ENCODE measurements at places on chromosomes 12 and 14.
A peak's percentile ranks its signal among the peaks of the same experiment; 100 is the strongest.

DNA sequence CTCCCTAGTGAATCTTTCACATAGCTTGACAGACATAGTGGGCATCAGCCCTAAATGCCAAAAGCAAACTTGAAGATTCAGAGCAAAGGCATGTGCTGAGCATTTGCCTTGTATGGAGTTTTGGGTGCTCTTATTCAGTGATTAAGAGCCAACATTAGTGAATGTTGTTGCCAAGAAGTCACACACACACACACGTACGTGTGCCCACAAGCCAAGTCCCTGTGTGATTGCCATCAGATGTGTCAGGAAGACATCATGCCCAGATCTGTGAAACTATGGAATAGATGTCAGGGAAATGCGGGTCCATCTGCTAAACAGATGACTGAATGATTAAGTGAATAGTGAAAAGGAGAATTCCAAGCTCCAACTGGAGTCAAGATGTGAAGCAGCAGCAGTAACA is 149.0 kb downstream of the AKAP6 start:
- no peak for DNase-seq

- DNase-seq, result no peak
These were observed 66.5 kb downstream of the C2CD5 start for GRCh38 chr12:22477894-22478287.

DNA sequence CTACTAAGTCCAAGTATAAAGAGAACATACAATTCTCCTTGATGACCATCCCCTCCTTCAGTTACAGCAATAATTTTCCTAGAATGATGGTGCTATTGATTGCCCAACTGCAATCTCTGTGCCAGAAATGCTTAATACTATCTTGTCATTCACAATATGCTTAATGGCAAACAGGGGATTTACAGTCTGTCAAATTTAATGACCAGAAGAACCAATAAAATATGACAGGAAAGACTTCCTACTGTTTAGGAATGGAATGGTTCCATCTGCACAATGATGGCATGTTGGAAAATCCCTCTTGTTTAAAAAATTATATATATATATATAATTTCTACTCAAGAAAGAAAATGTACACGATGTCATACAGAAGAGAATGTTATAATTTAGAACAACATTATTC is 623.2 kb downstream of the CCER1 start:
- DNase-seq, result no peak

GRCh38 chr12:42643881-42644579 is 54.5 kb upstream of the PRICKLE1 start:
- no peak for DNase-seq

GRCh38 chr14:66315548-66315947 is 170.6 kb upstream of the CCDC196 start:
- no peak for DNase-seq

DNA sequence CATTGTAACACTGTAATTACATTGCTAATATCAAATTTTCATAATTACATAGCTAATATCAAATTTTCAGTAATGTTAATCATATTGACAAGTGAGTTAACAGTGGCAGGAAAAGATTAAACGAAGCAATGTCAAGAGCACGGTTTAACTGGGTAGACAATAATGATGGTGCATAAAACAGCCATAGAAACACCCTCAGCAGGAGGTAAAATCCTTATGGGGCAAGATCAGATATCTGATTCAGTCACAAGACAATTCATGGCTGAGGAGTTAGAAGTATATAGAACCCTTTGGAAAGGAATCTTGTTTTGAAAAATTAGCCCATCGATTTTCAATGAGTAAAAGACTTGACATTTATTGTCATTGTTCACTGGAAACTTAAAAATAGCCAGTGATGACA is 190.6 kb downstream of the SLC2A13 start:
- DNase-seq, result no peak

DNA sequence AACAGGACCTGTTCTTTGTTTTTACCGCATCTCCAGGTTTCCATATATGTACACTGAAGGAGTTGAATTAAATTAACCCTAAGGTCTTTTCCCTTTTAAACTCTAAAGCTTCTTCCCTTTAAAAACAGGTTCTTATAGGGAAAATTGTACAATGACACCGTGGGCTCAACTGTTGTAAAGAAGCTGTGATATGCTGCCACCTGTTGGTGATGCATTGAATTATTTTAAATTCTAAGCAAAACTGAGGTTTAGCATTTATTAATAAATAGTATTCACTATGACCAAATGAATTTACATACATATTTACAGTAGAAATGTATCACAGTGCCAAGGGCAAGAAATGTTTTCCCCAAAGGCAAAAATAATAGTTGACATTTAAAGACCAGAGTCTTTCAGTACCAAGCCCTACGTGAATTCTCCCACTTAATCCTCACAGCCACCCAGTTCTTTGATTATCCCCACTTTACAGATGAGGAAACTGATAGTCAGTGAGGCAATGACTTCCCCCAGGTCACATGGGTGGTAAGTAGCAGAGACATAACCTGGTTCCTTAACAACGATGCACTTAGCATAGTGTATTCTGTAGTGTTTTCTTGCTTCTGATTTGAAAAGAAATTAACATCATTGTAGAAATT is 35.7 kb upstream of the TMEM263 start:
- peak; percentile 60 for DNase-seq

DNA sequence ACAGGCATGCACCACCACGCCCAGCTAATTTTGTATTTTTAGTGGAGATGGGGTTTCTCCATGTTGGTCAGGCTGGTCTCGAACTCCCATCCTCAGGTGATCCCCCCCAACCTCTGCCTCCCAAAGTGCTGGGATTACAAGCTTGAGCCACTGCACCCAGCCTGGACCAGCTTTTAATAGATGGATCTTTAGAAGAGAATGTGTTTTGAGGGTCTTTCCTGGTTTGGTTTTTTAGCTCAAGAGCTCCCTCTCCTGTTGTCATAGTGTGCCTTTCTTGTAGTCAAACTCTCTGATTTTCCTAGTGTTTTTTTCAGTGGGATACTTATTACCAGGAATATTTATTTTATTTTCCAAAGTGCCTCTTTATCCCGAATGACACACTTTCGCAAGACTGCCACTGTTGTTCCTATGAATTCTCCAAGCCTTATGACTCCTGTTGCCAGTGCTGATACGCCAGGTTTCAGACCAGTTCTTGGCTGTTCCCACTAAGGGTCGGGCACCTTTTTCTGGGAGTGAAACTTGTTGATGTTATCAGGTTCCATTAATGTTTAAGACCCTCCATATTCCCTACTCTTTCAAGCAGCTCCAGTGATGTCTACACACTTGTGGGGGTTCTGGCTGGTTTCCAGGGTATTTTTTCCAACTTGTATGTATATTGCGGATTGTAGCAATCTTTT is 31.5 kb upstream of the LIMA1 start:
- peak; percentile 52 for DNase-seq

GRCh38 chr14:23930742-23931141 is 22.8 kb upstream of the DHRS4 start:
- DNase-seq, result no peak

DNA sequence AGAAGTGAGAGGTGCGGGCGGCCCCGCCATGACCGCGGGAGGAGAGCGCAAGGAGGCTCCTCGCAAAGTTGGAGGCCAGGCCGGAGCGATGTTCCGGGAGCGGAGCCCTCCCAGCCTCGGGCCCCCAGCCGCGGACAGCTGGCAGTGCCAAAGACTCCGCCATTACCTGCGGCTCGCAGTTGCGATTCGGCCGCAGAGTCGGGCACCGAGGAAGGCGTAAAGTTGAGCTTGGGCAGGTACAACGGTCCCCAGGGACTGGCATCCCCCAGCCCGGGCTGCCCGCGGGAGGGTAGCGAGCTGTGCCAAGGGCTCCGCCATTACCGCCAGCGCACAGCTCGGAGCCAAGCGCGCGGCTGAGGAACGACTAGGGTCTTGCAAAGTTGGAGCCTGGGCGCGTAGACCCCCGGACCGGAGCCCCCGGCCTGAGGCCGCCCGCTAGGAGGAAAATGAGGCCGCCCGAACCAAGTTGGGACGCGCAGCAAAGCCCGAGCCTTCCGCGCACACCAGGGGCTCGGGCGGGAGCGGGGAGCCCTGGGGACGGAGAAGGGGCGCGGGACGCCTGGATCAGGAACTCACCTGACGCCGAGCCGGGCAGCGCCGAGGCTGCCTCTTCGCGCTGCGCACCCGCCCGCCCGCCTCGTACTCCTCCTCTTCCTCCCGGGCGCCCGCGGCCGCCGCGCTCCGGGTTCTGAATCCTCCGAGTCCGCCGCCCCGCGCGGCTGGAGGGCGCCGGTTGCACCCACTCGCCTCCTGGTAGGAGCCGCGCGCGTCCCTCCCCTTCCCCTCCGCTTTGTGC is 677 bp downstream of the NOS1 start:
- DNase-seq, result no peak

DNA sequence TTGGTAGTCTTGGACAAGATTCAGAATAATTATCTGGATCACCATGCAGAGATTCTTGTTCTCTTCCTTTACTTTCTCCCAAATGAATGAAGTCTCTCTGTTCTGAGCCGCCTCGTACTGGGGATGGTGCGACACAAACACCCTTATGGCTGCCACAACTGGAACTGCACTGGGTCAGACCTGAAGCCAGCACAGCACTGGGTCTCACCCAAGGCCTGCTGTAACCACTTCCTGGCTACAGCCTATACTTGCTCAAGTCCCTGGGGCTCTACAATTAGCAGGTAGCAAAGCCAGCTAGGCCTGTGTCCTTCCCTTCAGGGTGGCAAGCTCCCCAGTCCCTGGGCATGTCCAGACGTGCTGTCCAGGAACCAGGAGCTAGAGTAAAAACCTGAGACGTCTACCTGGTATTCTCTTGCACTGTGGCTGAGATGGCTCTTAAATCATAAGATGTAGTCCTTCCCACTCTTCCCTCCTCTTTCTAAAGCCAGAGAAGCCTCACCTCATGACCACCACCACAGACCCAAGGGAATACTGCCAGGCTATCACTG is 27.6 kb downstream of the IFNG start:
- DNase-seq, result no peak

GRCh38 chr14:88851587-88851986 is 27.1 kb downstream of the TTC8 start:
- no peak for DNase-seq

DNA sequence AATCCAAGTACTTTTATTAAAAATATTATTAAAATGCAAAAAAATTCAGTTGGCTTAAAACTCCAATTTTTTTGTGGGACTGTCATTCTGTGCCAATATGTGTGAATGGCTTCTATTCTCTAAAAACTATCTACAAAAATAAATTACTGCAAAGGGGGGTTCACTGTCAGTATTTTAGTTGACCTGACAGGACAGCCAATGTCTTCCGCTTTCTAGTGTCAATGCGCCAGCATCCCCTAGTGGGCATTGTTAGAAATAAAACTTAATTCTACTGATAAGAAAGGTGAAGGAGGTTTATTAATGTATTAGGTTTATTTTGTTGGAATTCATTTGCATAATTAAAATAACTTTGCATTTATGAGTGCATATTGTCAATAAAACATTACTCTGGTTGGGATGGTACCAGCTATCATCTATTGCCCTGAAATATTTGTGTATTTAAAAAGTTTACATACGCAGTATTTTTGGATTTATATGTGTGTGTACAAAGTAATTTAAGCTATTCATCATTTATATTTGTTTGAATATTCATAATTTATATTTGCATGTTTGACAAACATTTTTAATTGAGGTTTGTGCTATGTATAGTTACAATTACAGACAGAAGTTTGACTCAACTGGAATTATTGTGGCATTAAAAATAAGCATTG is 527.2 kb downstream of the FLRT2 start:
- DNase-seq, result peak; percentile 45

DNA sequence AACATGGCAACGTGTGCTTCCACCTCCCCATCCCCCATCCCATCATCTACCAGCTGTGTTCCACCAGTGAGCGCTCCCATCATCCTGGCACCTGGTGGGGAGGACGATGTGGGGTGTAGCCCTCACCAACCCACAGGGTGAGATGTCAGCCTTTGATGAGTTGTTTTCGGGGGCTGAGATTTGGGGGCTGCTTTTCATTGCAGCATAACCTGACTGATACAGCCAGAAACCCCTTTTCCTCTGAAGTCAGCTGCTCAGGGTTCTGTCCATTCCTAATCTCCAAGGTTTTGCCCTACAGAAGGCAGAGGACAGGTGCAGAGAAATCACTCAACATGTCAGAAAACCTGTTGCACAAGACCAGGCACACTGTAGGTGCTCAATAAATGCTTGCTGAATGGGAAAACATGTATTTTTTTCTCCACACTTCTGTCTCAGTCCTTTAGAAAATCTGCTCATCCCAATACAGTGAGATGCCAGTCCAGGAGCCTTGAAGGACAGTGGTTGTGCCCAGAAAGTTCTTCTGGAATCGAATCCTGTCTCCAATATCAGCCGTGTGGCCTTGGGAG is 239.8 kb downstream of the RBM19 start:
- no peak for DNase-seq

DNA sequence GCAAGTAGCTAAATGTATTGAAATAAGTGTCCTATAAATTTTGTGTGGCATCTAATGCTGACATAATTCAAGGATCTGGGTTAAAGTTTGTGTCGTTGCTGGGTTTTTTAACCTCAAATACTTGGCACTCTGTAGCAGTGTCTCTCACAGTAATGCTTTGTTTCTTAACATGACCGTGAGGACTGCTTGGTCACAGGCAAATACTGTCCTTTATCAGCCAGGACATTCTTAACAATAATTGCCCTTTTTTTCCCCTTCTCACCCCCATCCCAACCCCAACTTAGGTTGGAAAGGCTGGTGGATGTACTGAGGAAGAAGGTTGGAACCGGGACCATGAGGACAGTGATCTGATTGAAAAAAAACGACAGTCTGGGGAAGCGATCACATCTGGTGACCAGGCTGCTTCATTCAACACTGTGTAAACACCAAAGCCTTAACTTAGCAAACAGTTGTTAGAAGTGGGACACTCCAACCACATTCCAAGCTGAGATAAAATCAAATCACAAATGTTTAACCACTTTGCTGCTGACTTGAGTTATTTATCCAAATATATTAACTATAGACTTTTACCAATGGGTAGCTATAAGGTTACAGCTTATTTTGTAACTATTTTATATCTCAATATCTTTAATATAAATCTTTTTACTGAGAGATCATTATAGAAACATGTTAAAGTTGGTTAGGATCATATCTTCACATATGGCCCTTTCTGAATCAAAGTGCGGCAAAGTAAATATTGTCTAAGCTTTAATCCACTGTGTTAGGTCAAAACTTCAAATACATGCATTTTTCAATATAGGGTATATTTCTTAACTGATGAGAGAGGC is 48.2 kb downstream of the FOXA1 start:
- no peak for DNase-seq

DNA sequence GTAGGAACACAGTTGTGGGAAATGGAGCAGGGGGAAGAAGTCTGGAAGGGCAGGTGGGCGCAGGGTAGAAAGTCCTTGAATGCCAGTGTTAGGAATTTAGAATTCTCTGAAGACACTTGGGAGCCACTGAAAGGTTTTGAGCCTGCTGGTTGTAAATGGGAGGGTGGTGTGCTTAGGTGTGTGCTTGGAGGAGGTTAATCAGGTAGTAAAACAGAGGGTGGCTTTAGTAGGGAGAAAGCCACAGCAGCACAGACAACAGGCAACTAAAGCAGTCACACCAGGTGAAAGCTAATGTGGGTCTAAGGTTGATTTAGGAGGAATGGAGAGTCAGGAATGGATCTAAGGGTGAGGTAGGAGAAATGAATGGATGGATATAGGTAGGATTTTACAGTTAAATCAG is 385.0 kb downstream of the ZFP36L1 start:
- DNase-seq, result no peak

All from left lung (tissue), 14 donors.